Mammary microvascular endothelial cell (primary cell): ENCODE measurements at places on chromosomes 5 and 9. TPM values are rescaled to one million over a fixed set of nuclear protein-coding genes. Genes with fewer than 3 reads are reported as not detected.

The PDGFRB gene
- total RNA-seq: 0.69 and 1.6 TPM in 2 replicates

The ISCA1 gene
- total RNA-seq: 28.7 and 34.9 TPM in 2 replicates

The BAG1 gene
- 47.0 and 67.6 TPM in 2 replicates for total RNA-seq

The TCF7 gene
- total RNA-seq: 0.20 and 0.64 TPM in 2 replicates

The GRM6 gene
- total RNA-seq: not detected in 2 replicates

The LIFR gene
- total RNA-seq: 40.2 and 43.6 TPM in 2 replicates

The SPATA31E1 gene
- total RNA-seq: not detected in 2 replicates

The EQTN gene
- not detected in 2 replicates for total RNA-seq

The SOX30 gene
- total RNA-seq: 0.05 TPM in 1 of 2 replicates, not detected in the other

The GRXCR2 gene
- total RNA-seq: not detected in 2 replicates

The VDAC1 gene
- total RNA-seq: 274 and 275 TPM in 2 replicates

The CAMSAP1 gene
- total RNA-seq: 15.6 and 15.8 TPM in 2 replicates

The TLX3 gene
- total RNA-seq: not detected in 2 replicates

The GARIN3 gene
- not detected in 2 replicates for total RNA-seq

The GABRA6 gene
- not detected in 2 replicates for total RNA-seq

The FAM120AOS gene
- 26.4 and 29.5 TPM in 2 replicates for total RNA-seq

The ZNF483 gene
- total RNA-seq: 0.47 and 0.69 TPM in 2 replicates

The AK8 gene
- 0.07 and 0.15 TPM in 2 replicates for total RNA-seq

The GPX8 gene
- 90.3 and 102 TPM in 2 replicates for total RNA-seq

The SHOC1 gene
- not detected in 2 replicates for total RNA-seq

The NTNG2 gene
- not detected in 2 replicates for total RNA-seq

The PCDHGA3 gene
- 0.13 and 0.49 TPM in 2 replicates for total RNA-seq

The FOXD4L6 gene
- not detected in 2 replicates for total RNA-seq

The RPP25L gene
- 36.1 and 37.3 TPM in 2 replicates for total RNA-seq

The PCDHB8 gene
- 0.25 TPM in 1 of 2 replicates, not detected in the other for total RNA-seq

The SPRY4 gene
- 55.0 and 55.6 TPM in 2 replicates for total RNA-seq

The MOB3B gene
- 0.30 and 0.40 TPM in 2 replicates for total RNA-seq

The SPATA24 gene
- total RNA-seq: 4.6 and 7.8 TPM in 2 replicates

The MED27 gene
- 25.7 and 30.4 TPM in 2 replicates for total RNA-seq

The PCDHA13 gene
- not detected in 2 replicates for total RNA-seq

The SARDH gene
- not detected in 2 replicates for total RNA-seq

The FAM221B gene
- total RNA-seq: not detected in 2 replicates

The CATSPER3 gene
- 0.40 TPM in 1 of 2 replicates, not detected in the other for total RNA-seq

The FOXD4L5 gene
- not detected in 2 replicates for total RNA-seq

The DAPK1 gene
- total RNA-seq: 13.8 and 18.7 TPM in 2 replicates
